ENCODE measurements at places on chromosomes 1 and 21. TPM values are rescaled to one million over a fixed set of nuclear protein-coding genes. Genes with fewer than 3 reads are reported as not detected.

Gene C4BPA
- not detected for total RNA-seq

Gene FAM72D
- 0.17 TPM for total RNA-seq

Gene GORAB
- total RNA-seq = 20.0 TPM

Gene CLDN17
- total RNA-seq = not detected

Gene PROK1
- total RNA-seq = not detected

Gene SHISAL2A
- total RNA-seq = 44.2 TPM
